ENCODE measurements at places on chromosomes 2 and 18.

GRCh38 chr2:57373530-57373929 lies 673.1 kb upstream of the VRK2 start:
- DNase-seq = no peak

DNA sequence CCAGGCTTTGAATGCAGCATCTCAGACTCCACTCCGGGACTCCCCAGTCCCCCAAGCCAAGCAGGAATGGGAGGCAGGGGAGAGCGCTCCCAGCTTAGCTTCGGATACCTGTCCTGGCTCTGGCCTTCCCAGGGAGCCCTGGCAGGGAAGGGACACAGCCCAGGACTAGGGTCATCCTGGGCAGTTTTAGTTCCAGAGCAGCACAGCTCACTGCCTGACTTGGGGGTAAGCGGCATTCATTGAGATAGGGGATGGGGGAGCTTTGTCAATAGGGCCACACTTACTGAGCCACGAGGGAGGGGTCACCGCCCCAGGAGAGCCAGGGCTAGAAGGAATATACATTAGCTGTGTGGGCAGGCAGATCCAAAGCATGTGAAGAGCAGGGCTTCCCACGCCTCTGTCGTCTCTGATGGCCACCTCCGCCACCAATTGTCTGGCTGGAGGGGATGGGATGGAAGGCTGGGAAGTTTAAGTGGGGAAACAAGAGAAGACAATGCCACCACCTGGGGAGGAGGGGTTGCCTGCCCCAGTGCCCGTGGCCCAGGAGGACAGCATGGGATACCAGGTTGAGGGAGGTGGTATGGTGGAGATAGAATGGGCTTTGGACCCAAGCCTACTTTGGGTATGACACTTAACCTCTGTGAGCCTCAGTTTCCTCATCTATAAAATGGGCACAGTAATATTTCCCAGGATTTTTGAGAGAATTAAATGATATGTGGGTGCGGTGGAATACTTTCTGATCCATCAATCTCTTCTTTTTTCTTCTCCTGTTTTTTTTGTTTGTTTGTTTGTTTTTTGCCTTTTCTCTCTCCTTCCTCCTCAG lies 40.2 kb downstream of the SCTR start:
- DNase-seq = no peak

- no peak for DNase-seq
Measured at GRCh38 chr2:73979021-73979420, 5.7 kb upstream of the TET3 start.

GRCh38 chr18:24913507-24914170 lies 438.3 kb downstream of the ZNF521 start:
- no peak for DNase-seq

- DNase-seq = no peak
Measured at GRCh38 chr18:68178921-68179320, 536.0 kb downstream of the TMX3 start.

DNA sequence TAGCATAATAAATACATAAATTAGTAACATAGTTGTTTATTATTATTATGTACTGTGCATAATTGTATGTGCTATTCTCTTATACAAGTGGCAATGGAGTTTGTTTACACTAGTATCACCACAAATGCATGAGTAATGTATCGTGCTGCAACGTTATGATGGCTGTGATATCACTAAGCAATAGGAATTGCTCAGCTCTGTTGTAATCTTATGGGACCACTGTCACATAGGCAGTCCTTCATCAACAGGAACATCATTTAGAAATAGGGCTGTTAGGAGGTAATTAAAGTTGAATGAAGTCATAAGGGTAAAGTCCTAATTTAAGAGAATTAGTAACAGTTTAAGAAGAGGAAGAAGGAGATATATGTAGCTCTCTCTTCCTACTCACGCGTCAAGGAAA lies 33.8 kb downstream of the TEX51 start:
- no peak for DNase-seq

DNA sequence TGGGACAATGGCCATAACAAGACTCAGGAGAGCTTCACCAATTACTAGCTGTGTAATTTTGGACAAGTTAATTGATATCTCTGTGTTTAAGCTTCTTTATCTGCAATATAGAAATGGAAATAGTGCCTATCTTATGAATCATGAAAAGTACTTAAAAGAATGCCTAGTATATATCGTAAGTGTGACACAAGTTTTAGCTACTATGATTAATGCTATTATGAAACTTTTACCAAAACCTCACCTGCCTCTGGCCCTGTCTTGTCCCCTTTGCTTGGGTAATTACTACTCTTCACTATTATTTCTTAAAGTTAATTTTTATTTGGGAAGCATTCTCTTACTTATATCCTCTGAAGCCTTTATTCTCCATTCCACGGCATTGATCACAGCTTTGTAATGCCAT lies 75.0 kb upstream of the NETO1 start:
- DNase-seq = no peak

- DNase-seq = peak; percentile 41
Measured at GRCh38 chr2:108583903-108584520, 49.7 kb downstream of the LIMS1 start.

DNA sequence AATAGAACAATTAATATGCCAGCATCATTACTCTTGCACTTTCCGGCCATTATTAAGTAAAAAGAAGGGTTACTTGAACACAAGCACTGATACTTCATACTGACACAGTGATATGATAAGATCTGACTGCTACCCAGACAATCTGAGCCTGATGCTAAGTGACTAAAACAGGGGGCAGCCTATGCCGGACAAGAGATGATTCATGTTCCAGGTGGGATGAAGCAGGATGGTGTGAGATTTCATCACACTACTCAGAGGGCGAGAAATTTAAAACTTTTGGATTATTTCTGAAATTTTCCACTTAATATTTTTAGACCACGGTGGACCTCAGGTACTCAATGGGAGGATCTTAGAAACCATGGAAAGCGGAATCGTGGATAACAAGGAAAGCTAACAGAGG lies 61.7 kb downstream of the LIPG start:
- DNase-seq = no peak

All from memory B cell (primary cell).